ENCODE measurements at places on chromosomes 1 and 21. TPM values are rescaled to one million over a fixed set of nuclear protein-coding genes. Genes with fewer than 3 reads are reported as not detected.

- H3K4me1 ChIP-seq = no peaks in the 10 kb centered on the region
- no peak overlapping the region for H3K27ac ChIP-seq
- no peaks in the 10 kb centered on the region for H3K27me3 ChIP-seq
- H3K36me3 ChIP-seq = no peaks in the 10 kb centered on the region
- no peak overlapping the region for H3K4me3 ChIP-seq
Observed at GRCh38 chr1:56133522-56134472, 445.6 kb downstream of the PLPP3 start.

GRCh38 chr1:160078512-160079195 is 2.7 kb upstream of the KCNJ9 start:
- H3K27me3 ChIP-seq = peaks cover 17% of the 10 kb centered on the region
- no peaks in the 10 kb centered on the region for H3K36me3 ChIP-seq
- H3K4me3 ChIP-seq = no peak overlapping the region
- no peak overlapping the region for H3K27ac ChIP-seq

DNA sequence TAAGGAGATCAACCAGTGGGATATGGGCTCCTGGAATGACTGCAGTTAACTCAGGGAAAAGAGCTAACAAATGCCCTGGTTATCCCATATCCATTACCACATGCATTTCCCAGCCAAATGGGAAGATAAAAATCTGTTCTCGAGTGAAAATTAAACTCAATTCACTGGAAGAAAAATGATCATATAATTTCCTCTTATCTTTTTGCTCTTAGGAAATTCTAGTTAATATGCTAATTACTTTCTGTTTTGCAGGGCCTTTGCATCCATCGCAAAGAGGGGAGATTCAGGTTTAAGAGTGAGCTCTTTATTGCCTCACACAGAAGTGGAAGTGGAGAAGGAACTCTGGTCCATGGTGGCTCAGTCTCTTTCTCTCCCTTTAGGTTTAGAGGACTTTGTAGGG is 3.9 kb upstream of the IL24 start:
- no peaks in the 10 kb centered on the region for H3K36me3 ChIP-seq
- no peak overlapping the region for H3K4me3 ChIP-seq
- no peak overlapping the region for H3K27ac ChIP-seq
- DNase-seq = no peak
- peaks cover 32% of the 10 kb centered on the region for H3K4me1 ChIP-seq
- no peaks in the 10 kb centered on the region for H3K27me3 ChIP-seq

DNA sequence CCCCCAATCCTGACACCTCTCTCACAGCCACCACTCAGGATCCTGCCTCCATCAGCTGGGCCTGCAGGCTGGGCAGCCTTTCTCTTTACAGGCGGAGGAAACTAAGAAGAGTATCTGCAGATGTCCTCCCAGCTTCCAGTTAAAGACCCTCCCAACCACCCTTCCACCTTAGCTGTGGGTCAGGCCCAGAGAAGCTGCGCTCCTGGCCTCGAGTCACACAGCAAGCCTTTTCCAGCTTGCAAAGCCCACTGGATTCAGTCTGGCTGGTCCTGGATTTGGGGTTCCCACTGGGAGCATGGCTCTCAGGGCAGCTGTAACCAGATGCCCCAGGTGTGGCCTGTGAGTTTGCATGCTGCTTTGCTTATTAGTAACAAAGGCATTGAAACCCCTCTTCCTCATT is 19.9 kb downstream of the KCNQ4 start:
- peak overlapping the region; percentile 71 for H3K27ac ChIP-seq
- no peak overlapping the region for H3K4me3 ChIP-seq
- H3K36me3 ChIP-seq = no peaks in the 10 kb centered on the region
- no peak for DNase-seq

- H3K27ac ChIP-seq = no peak overlapping the region
- H3K36me3 ChIP-seq = no peaks in the 10 kb centered on the region
- DNase-seq = no peak
Observed at GRCh38 chr1:237139732-237140131, 97.7 kb downstream of the RYR2 start.

DNA sequence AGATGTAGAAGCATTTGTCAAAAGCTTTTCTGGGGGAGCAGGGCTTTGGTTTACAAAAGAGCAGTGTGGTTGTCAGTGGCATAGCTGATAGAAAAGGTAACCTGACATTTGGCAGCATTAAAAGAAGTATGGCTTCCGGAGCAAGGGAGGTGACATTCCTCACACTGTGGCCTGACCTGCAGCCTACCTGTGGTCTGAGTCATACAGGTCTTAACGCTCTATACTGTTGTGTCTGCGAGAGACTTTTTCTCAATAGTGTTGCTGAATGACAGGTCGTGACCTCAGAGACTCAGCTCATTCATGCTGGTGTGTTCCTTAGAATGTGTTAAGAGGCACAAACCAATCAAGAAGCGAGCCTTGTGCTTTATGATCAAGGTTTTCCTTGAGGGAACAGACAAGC is 19.3 kb downstream of the PHGDH start:
- peaks cover 17% of the 10 kb centered on the region for H3K36me3 ChIP-seq
- no peaks in the 10 kb centered on the region for H3K27me3 ChIP-seq
- no peak for DNase-seq
- no peak overlapping the region for H3K4me3 ChIP-seq

DNA sequence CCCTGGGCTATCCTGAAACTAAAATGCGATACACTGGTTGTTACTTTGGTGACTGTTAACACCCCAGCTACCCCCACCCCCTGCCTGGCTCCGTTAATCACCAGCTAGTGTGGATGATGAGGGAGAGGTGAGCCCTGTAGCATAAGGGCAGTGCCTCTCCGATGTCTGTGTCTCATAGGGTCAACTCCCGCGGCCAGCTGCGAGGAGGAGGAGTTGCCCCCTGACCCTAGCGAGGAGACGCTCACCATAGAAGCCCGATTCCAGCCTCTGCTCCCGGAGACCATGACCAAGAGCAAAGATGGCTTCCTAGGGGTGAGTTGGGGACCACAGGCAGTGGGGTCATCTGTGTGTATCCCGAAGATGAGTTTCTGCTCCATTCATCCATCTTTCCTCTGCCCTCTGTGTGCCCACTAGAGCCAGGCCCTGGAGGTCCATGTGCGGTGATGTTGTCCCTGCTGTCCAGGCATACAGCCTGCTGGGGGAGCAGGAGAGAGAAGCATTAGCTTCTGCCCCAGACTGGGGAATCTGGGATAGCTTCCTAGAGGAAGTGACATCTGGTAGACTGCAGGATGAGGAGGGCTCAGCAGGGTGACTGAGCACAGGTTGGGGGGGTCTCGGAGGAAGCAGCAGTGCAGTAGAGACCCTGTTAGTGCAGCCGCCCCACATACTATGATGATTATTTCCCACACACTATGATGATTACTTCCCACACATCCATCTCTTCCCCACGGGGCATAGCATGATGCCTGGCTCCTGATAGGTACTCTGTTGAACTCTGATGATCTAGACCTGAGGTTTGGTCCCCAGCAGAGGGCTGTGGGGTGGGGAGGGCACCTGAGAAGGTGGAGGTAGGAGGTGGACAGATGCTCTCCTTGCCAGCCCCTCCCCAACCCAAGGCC is 5.2 kb downstream of the SELENON start:
- no peaks in the 10 kb centered on the region for H3K27me3 ChIP-seq
- no peak overlapping the region for H3K4me3 ChIP-seq
- H3K36me3 ChIP-seq = no peaks in the 10 kb centered on the region
- H3K27ac ChIP-seq = no peak overlapping the region
- DNase-seq = no peak

GRCh38 chr1:241550318-241550717 is 18.1 kb downstream of the KMO start:
- no peaks in the 10 kb centered on the region for H3K27me3 ChIP-seq
- peaks cover 14% of the 10 kb centered on the region for H3K4me1 ChIP-seq
- no peak overlapping the region for H3K27ac ChIP-seq
- no peaks in the 10 kb centered on the region for H3K36me3 ChIP-seq

GRCh38 chr21:46115441-46116188 is 17.7 kb downstream of the COL6A2 start:
- H3K36me3 ChIP-seq = no peaks in the 10 kb centered on the region
- no peaks in the 10 kb centered on the region for H3K27me3 ChIP-seq
- H3K27ac ChIP-seq = no peak overlapping the region
- no peaks in the 10 kb centered on the region for H3K4me1 ChIP-seq

GRCh38 chr1:34926156-34926555 is 3.3 kb downstream of the DLGAP3 start:
- DNase-seq = no peak
- H3K27me3 ChIP-seq = peaks cover 21% of the 10 kb centered on the region
- H3K4me1 ChIP-seq = peaks cover 5% of the 10 kb centered on the region
- H3K36me3 ChIP-seq = no peaks in the 10 kb centered on the region

- no peak overlapping the region for H3K27ac ChIP-seq
- no peaks in the 10 kb centered on the region for H3K36me3 ChIP-seq
- H3K4me1 ChIP-seq = no peaks in the 10 kb centered on the region
- H3K4me3 ChIP-seq = no peak overlapping the region
Observed at GRCh38 chr1:57431400-57431799, 7.5 kb upstream of the DAB1 start.

FAM43B gene
- not detected for total RNA-seq

Measured in naive thymus-derived CD4-positive, alpha-beta T cell (primary cell).